Fibroblast of villous mesenchyme (primary cell): ENCODE measurements at places on chromosomes 13 and 19. TPM values are rescaled to one million over a fixed set of nuclear protein-coding genes. Genes with fewer than 3 reads are reported as not detected.
A peak's percentile ranks its signal among the peaks of the same experiment; 100 is the strongest.

DNA sequence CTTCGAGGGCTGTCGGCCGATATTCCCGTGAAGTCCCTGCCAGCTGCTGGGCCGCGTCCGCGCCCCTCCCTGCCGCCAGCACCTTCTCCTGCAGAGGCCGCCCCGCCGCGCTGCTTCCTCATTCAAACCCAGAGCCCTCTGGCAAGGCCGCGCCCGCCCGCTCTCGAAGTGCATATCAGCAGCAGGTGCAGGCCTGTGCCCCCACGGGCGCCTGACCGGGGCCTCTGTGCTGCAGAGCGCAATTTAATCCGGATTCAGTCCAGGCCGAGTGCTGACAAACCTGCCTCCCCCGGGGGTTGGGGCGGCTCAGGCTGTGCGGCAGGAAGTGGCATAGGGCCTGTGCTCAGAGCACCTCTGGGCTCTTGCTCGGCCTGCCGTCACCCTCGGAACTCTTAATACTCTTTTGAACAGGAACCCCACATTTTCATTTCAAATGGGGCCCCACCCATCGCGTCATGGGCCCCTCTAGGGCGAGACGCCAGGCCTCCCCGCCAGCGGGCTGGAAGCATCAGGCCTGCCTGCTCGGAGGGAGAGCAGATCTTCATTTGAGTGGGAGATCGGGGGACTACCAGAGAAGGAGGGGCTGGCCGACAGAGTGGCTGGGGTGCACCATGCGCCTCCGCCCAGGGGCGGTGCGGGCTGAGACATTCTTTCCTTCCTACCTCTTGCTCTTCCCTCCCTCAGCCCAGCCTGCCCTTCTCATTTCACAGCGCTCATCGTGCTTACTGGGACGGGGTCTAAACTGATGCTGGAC, 125.7 kb downstream of the TNFRSF19 start:
- no peak for DNase-seq

The ZNF490 gene
- 5.2 and 7.8 TPM in 2 replicates for total RNA-seq

The FOSB gene
- 13.0 and 16.1 TPM in 2 replicates for total RNA-seq

The ZNF729 gene
- total RNA-seq: not detected in 2 replicates

- DNase-seq: no peak
Observed at GRCh38 chr13:82688400-82688994, 1193.8 kb downstream of the SLITRK1 start.

DNA sequence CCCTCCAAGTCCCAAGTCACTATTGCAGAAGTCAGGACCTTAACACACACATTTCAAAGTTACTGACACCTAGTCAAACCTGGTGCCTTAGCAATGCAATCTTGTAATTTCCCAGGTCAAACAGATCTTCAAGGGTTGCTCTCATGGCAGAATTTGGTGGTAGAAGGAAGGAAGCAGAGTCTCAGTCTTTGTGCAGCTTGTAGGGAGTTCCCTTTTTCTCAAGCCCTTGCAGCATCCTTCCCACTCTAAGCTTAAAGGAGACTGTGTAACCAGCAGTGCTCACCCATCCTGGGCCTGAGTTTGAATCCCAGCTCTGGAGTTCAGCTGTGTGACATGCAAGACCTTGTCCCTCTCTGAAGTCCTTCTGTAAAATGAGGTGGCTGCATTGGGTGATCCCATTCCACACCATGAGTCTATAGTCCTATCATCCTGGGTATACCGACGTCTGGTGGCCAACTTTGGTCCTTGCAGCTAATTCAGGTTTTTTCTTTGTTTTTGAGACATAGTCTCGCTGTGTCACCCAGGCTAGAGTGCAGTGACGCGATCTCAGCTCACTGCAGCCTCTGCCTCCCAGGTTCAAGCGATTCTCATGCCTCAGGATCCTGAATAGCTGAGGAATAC, 9.8 kb downstream of the SIGLEC10 start:
- DNase-seq: peak; percentile 13

- no peak for DNase-seq
Observed at GRCh38 chr19:50749490-50749889, 20.8 kb upstream of the GPR32 start.

The NLRP5 gene
- not detected in 2 replicates for total RNA-seq

The RAP2A gene
- 29.0 and 32.8 TPM in 2 replicates for total RNA-seq

- DNase-seq: no peak
Observed at GRCh38 chr19:39111593-39112199, 13.9 kb upstream of the PAK4 start.

The NXNL1 gene
- total RNA-seq: not detected in 2 replicates

GRCh38 chr19:5125797-5126497, 157.0 kb downstream of the KDM4B start:
- DNase-seq: peak; percentile 75

DNA sequence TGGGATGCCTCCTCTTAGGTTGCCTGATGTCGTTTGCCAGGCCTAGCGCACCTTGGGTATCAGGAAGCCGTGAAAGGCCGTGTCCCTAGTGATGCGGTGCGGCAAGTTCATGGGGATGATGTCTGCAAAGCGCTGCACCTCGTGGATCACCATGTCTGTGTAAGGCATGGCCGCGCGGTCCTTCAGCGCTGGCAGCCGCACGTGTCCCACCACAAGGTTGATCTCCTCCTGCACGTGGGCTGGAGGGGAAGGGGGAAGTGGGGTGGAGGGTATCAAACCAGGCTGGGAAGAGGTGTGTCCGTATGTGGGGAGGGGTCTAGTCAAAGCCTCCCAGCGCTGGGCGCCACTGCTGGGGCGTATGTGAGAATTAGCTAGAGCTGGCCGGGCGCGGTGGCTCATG, 23.2 kb downstream of the EGLN2 start:
- no peak for DNase-seq

- DNase-seq: no peak
Observed at GRCh38 chr19:30403203-30403985, 31.2 kb downstream of the ZNF536 start.

DNA sequence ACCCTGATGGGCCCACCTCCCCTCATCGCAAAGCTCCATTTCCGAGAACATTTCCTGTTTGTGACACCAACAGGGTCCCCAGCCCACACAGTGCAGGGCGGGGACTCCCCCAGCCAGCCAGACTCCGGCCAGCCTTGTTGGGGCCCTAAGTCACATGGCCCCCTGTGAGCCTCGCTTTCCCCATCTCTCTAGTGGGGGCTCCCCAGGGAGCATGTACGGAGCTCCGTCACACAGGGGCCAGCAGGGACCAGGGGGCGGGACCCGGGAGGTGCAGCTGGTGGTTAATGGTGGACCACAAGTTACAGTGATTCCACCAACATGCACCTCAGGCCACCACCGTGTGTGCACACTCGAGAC, 1.7 kb downstream of the TBXA2R start:
- no peak for DNase-seq

DNA sequence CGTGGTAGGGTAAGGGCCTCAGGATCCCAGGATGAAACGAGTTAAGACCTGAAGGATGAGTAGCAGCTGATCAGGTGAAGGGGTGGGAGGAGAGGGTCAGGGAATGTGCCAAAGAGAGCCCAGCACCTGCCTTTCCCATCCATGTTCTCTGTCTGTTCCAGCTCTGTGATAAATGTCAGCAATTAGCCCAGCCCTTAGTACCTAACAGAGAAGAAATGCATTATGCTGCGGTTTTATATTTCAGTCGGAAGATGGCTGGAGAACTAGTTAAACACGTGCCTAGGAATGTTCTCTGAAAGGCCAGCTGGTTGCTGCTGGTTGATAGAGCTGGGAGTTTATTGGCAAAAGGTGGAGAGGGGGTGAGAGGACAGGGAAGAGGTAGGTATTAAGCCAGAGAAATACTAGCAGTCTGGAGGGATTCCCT, 268.2 kb downstream of the SHISA2 start:
- DNase-seq: no peak

The CPB2 gene
- total RNA-seq: not detected in 2 replicates

The CYP4F2 gene
- not detected in 2 replicates for total RNA-seq

- DNase-seq: no peak
Observed at GRCh38 chr13:50468849-50469669, 374.4 kb downstream of the DLEU7 start.

GRCh38 chr13:51999510-51999911, 11.7 kb downstream of the ATP7B start:
- DNase-seq: no peak
